ENCODE measurements at places on chromosomes 2 and 18.

DNA sequence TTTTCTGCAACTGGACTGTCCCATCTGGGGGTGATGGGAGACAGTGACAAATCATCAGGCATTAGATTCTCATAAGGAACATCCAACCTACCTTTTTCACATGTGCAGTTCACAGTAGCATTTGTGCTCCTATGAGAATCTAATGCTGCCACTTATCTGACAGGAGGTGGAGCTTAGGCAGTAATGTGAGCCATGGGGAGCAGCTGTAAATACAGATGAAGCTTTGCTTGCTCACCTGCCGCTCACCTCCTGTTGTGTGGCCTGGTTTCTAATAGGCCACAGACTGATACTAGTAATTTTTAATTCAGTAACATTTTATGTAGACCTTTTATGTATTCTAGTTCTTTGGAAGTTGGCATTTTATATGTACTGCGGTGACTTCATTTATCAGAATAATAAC, 180.1 kb upstream of the SPOPL start:
- no peak for DNase-seq

- no peak for DNase-seq
These were observed 329.7 kb downstream of the FSIP2 start for GRCh38 chr2:186068139-186068801.

DNA sequence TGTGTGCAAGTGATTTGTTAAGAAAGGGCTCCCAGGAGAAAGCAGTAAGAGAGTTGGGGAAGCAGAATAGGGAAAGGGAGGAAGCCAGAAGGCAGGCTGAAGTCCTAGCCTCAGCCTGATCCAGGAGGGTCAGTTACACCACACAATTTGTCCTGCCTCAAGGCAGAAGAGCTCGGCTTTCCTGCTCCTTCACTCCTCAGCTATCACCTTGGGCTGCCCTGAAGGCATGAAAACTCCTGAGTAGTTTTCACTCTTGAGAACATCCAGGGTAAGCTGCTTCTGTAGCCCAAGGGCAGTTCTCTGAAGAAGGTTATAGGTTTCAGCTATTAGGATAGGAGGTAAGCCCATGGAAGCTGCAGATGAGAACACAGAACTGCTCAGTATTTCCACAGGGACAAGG, 47.4 kb upstream of the ANKRD44 start:
- no peak for DNase-seq

DNA sequence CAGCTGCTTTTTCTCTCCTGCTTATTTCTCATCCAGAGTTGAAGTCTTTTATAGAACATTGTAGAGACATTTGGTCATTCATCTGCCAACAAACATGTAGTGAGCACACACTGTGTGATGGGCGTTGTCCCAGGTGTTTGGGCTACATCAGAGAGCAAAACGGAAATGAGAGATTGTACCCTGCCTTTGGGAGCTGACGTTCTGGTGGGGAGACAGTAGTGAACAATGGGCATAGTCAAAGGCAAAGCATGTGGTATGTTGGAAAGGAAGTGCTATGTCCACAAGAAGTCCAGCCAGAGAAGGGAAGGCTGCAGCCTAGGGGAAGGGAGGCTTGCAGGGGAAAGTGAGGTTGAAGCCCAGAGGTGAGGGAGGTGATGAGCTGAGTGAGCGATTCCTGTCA, 78.1 kb downstream of the PIEZO2 start:
- no peak for DNase-seq

DNA sequence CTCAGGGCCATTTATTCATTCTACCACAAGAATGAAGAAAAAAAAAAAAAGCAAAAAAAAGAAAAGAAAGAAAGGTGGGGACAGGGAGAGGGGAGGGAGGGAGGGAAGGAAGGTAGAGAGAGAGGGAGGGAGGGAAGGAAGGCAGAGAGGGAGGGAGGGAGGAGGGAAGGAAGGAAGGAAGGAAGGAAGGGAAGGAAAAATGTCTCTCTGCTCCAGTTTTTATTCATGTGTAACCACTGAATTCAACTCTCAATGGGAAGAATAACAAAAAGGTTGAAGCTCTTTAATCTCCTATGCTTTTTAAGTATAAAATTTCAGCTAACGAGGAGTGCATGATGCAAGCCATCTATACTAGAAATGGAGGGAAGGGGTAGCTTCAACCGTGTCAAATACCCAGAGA, 287.3 kb downstream of the MREG start:
- no peak for DNase-seq

GRCh38 chr2:207505171-207505570, 24.6 kb upstream of the CREB1 start:
- DNase-seq = no peak

GRCh38 chr2:74457129-74457548, 1.1 kb upstream of the WBP1 start:
- DNase-seq = no peak

DNA sequence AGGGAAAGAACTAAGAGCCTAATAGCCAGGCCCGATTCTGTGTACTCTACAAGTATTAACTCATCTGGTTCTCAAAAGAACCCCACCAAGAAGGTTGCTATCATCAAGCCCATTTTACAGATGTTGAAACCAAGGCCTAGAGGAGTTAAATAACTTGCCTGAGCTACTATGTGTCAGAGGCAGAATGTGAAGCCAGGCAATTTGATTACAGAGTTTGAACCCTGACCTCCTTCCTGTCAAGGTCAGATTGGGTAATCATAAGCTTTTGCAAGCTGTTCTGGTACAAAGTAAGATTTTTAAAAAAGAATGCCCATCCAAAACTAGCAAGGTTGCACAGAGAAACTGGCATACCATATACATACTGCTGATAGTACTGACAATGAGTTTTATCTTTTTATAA, 227.1 kb downstream of the HAUS1 start:
- no peak for DNase-seq

GRCh38 chr2:9473985-9474360, 378 bp upstream of the IAH1 start:
- no peak for DNase-seq

GRCh38 chr2:196155575-196155974, 15.8 kb downstream of the STK17B start:
- DNase-seq = no peak

- no peak for DNase-seq
These were observed 981.0 kb upstream of the CDH2 start for GRCh38 chr18:29157905-29158304.

DNA sequence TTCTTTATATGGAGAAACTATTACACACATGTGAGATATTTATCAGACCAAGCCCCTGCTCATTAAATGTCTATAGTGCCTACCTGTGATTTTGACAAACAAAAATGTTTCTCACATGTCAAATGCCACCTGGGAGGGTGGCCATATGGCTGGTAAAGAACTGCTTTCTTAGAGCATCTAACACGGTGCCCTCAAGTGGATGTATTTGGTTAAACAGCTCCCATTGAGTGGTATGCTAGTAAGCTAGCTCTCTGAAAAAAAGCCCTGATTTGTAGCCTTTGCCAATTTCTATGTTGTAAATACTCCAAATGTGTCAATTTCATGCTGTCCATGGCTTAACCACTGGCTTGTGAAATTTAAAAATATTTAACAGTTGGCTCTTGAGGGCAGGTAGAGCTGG, 94.6 kb downstream of the PMAIP1 start:
- no peak for DNase-seq

GRCh38 chr2:169438466-169439072, 40.7 kb upstream of the BBS5 start:
- DNase-seq = no peak

- DNase-seq = no peak
These were observed 183.5 kb downstream of the HNMT start for GRCh38 chr2:138147796-138148195.

DNA sequence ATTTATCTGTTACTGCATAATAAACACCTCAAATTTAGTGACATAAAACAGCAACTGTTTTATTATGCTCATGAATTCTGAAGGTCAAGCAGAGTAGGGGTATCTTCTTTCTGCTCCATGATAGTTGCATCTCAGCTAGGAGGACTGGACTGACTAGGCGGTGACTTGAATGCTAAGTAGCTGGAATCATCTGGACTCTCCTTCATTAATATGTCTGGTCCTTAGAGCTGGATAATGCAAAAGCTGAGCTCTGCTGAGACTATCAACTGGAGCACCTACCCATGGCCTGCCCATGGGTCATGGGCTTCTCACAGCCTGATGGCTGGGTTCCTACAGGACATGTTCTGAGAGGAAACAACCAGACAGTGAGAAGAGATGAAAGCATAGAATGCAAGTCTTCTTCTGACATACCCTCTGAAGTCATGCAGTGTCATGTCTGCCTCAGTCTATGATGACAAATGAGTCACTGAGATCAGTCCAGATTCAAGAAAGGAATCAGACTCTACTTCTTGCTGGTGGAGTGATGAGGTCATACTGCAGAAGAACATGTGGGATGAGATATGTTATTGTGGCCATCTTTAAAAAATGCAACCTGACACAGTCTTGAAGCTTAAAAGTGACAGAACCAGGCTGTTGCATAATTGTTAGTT, 174.2 kb upstream of the OSR1 start:
- no peak for DNase-seq

DNA sequence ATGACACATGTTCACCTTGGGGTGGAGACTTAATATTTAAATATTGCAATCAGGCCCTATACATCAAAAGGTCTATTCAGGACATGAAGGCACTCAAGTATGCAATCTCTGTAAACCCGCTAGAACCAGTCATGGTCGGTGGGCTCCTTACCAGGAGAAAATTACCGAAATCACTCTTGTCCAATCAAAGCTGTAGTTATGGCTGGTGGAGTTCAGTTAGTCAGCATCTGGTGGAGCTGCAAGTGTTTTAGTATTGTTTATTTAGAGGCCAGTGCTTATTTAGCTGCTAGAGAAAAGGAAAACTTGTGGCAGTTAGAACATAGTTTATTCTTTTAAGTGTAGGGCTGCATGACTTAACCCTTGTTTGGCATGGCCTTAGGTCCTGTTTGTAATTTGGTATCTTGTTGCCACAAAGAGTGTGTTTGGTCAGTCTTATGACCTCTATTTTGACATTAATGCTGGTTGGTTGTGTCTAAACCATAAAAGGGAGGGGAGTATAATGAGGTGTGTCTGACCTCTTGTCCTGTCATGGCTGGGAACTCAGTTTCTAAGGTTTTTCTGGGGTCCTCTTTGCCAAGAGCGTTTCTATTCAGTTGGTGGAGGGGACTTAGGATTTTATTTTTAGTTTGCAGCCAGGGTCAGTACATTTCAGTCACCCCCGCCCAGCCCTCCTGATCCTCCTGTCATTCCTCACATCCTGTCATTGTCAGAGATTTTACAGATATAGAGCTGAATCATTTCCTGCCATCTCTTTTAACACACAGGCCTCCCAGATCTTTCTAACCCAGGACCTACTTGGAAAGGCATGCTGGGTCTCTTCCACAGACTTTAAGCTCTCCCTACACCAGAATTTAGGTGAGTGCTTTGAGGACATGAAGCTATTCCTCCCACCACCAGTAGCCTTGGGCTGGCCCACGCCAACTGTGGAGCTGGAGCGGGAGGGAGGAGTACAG, 108.1 kb downstream of the XRCC5 start:
- no peak for DNase-seq

DNA sequence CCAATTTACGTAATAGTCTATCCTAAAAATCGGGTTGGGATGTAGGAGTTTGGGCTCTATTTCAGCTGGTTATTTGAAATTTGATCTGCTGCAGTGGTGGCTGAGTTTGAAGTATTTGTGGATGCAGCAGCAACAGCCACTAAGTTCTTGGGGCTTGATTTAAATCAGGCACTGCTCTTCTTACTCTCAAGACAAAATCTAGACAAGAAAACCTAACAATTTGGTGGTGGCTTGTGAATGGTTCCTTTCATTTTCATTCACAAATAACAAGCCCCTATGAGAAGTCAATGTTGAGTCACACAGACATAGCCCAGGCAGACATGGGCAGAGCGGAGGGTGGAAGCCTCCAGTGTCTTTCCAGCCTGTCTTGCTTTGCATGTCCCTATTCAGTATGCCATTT, 199.3 kb downstream of the LTBP1 start:
- DNase-seq = no peak

- no peak for DNase-seq
These were observed 15.1 kb downstream of the ARHGEF4 start for GRCh38 chr2:130851624-130852382.

DNA sequence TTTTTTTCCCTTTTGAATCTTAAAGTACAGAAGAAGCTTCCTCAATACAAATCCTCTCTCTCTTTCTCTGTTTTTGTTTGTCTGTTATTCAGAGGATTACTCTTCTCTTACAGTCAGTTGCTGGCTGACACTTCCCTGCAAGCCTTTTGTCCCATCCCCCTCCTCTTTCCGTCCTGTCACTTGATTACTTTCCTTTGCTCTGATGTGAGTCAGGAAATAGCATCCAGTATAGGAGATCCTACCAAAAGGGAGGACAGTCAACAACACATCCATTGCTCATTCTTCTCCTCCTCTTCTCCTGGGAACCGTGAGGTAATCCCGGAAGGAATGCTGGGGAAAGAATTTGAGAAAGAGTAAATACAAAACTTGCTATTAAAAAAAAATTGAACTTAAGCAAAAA, 79.3 kb upstream of the SCN7A start:
- DNase-seq = no peak

DNA sequence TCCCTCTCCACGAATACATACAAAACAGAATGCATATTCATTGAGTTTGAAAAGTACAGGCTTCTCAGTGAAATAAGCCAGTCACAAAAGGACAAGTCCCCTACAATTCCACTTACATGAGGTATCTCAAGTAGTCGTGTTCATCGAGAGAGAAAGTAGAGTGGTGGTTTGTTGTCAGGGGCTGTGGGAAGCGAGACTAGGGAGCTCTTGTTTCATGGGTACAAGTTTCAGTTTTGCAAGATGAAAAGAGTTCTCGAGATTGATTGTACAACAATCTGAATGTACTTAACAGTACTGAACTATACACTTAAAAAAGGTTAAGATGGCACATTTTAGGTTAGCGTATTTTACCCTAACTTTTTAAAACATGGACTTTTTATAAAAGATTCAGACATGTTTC, 71.5 kb upstream of the TTC39C start:
- DNase-seq = no peak

GRCh38 chr2:127173057-127173456, 47.0 kb downstream of the CYP27C1 start:
- DNase-seq = no peak

- DNase-seq = no peak
These were observed 25.4 kb downstream of the TET3 start for GRCh38 chr2:74010087-74010541.

DNA sequence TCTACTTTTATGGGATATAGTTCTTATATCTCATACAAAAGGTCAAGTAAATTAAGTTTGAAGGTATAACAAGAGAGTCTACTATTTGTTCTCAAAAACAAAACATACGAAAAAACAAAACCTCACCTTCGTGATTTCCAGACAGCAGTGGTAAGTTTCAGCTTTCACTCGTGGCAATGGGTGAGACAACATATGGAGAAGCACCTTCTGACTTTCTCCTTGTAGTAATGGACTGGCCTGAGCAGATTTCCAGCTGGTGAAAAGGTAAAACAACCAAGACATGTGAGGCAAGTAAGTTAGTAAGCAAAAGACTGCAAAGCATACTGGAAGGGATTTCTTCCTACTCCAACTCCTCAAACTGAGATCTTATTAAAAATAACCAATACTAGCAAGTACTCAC, 39.6 kb downstream of the RTTN start:
- DNase-seq = no peak

- DNase-seq = no peak
These were observed 94.5 kb upstream of the HS6ST1 start for GRCh38 chr2:128413014-128413717.
